ENCODE measurements at places on chromosomes 5 and 9.

GRCh38 chr5:174793684-174794328 lies 69.4 kb downstream of the MSX2 start:
- no peaks in the 10 kb centered on the region for H3K27me3 ChIP-seq
- no peaks in the 10 kb centered on the region for H3K36me3 ChIP-seq
- DNase-seq, result peak; percentile 68
- H3K27ac ChIP-seq, result no peak overlapping the region
- H3K4me1 ChIP-seq, result no peaks in the 10 kb centered on the region
- H3K4me3 ChIP-seq, result no peak overlapping the region

DNA sequence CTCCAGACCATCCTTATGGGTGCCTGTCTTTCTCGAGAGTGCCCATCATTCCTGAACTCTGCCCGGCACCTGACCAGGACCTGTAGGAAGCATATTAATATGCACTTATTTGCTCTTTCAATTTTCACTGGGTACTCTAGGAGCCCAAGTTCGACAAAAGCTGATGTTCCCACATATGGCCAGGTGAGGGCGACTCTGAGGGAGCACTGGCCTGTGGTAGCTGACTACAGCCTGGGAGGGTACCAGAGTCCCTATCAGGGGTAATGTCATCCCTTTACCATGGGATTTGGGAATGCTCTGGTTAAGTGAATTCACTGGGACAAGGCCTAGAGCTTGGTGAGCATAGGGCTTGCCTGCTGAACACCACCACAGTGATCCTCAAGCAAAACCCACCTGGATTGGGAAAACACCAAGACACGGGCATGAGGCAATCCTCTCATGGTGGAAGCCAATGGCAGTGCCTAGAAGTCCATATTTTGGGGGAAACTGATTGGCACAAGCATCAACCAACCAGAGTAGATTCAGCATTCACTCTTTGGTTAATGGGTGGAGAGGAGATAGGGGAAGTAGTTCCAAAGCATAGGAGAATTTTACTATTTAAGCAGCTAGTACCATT lies 112.2 kb downstream of the MTX3 start:
- H3K27ac ChIP-seq, result no peak overlapping the region
- H3K36me3 ChIP-seq, result no peaks in the 10 kb centered on the region
- H3K27me3 ChIP-seq, result no peaks in the 10 kb centered on the region
- no peak for DNase-seq
- H3K4me1 ChIP-seq, result no peaks in the 10 kb centered on the region

GRCh38 chr5:125143011-125143410 lies 396.6 kb upstream of the ZNF608 start:
- no peaks in the 10 kb centered on the region for H3K27me3 ChIP-seq
- H3K27ac ChIP-seq, result no peak overlapping the region
- H3K4me3 ChIP-seq, result no peak overlapping the region
- no peaks in the 10 kb centered on the region for H3K36me3 ChIP-seq
- no peak for DNase-seq
- no peaks in the 10 kb centered on the region for H3K4me1 ChIP-seq

DNA sequence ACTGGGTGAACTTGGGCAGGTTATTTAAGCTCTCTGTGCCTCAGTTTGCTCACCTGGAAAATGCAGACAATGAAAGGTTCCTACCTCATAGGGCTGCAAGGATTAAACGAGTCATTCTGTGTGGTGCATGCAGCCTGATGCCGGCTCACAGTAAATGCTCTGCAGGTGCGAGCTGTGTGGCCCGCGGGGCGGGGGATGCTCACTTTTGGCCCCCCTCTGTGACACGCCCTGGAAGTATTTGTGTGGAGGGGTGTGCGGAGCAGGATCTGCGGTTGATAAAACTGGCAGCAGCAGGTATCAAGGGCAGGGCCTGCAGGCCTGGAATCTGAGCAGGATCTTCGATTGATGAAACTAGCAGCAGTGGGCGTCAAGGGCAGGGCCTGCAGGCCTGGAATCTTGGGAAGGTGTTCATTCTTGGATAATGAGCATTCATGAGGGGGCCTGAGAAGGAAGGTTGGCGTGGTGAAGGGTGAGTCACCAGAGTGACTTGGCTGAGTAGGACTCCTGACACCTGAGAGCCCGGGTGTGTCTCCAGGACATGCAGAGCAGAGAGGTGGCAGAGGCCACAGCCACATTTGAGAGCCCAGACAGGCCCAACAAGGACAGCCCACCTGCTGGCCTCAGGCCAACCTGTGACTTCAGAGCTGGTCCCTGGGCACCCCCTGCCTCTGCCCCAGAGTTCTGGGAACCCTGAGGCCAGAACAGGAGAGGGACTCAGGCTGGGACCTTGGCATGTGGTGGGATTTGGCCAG lies 11.9 kb downstream of the UNC5A start:
- no peak overlapping the region for H3K4me3 ChIP-seq
- no peak for DNase-seq
- no peak overlapping the region for H3K27ac ChIP-seq
- H3K4me1 ChIP-seq, result peaks cover 20% of the 10 kb centered on the region

- DNase-seq, result no peak
- H3K36me3 ChIP-seq, result no peaks in the 10 kb centered on the region
- H3K27ac ChIP-seq, result peak overlapping the region; percentile 95
- peak overlapping the region; percentile 93 for H3K4me3 ChIP-seq
- H3K27me3 ChIP-seq, result no peaks in the 10 kb centered on the region
Observed at GRCh38 chr5:148829734-148830133, 3.3 kb downstream of the ADRB2 start.

DNA sequence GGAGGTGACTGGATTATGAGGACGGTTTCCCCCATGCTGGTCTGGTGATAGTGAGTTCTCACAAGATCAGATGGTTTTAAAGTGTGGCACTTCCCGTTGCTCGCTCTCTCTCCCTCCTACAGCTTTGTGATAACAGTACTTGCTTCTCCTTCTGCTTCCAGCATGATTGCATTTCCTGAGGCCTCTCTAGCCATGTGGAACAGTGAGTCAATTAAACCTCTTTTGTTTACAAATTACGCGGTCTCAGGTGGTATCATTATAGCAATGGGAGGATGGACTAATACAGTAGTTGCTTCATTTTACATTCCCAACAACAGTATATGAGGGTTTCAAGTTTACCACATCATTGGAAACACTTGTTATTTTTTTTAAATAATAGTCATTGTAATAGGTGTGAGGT lies 937.3 kb upstream of the ARRDC3 start:
- no peak overlapping the region for H3K27ac ChIP-seq
- H3K36me3 ChIP-seq, result no peaks in the 10 kb centered on the region
- H3K4me3 ChIP-seq, result no peak overlapping the region
- no peaks in the 10 kb centered on the region for H3K27me3 ChIP-seq
- no peaks in the 10 kb centered on the region for H3K4me1 ChIP-seq

DNA sequence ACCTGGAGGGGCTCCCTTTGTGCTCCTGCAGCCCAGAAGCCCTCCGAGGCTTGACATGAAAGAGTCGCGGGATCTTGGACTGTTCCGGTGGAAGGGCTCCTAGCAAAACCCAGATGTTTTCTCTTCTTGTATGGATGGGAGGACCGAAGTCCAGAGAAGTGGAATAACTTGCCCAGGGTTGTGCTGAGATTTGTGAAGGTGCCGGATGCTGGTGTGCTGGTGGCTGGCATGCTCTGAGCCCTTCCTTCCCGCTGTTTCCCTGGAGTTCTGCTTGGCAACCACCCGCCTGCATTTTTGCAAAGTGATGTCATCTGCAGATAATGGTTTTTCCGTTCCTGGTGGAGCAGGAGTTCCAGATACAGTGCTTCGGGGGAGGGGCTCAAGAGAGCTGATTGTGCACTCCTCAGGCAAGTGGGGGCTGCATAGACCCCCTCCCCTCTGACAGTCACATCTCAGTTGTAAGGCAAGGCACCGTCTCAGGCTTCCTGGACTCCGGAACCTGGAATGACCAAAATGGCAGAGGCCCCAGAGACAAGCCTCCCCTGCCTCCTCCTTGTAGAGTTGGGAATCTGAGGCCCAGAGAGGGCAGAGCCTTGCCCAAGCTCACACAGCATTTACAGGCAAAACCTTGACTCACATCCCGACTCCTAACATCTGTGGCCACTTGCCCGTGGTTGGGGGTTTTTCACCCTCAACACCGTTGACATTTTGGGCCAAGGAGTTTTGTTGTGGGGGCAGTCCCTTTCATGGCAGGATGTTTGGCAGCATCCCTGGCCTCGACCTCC lies 157.0 kb downstream of the RGS3 start:
- H3K36me3 ChIP-seq, result no peaks in the 10 kb centered on the region
- DNase-seq, result no peak
- no peaks in the 10 kb centered on the region for H3K4me1 ChIP-seq
- H3K27ac ChIP-seq, result no peak overlapping the region
- no peaks in the 10 kb centered on the region for H3K27me3 ChIP-seq

- no peak for DNase-seq
- no peaks in the 10 kb centered on the region for H3K36me3 ChIP-seq
- no peak overlapping the region for H3K27ac ChIP-seq
- no peak overlapping the region for H3K4me3 ChIP-seq
- H3K4me1 ChIP-seq, result no peaks in the 10 kb centered on the region
- H3K27me3 ChIP-seq, result no peaks in the 10 kb centered on the region
Observed at GRCh38 chr5:174609116-174609515, 115.3 kb upstream of the MSX2 start.

DNA sequence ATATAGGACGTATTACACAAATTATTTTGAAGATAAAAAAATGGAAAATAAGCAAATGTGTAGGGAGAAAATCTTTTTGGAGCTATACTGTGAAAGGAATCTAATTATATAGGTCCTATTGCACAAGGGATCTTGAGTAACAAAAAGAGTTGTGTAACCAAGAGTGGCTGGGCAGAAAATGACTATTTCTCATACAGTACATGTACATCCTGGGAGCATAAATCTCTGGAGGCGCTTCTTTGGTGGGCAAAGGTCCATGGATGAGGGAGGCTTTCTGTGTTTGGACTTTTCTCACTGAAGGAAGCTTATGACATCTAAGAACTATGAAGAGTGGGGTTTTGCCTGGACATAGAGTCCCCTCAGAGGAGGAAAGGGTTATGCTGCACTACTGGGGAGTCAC lies 29.8 kb downstream of the ANKS6 start:
- no peak overlapping the region for H3K27ac ChIP-seq
- no peak for DNase-seq
- no peaks in the 10 kb centered on the region for H3K4me1 ChIP-seq
- H3K36me3 ChIP-seq, result no peaks in the 10 kb centered on the region
- H3K4me3 ChIP-seq, result no peak overlapping the region
- no peaks in the 10 kb centered on the region for H3K27me3 ChIP-seq

DNA sequence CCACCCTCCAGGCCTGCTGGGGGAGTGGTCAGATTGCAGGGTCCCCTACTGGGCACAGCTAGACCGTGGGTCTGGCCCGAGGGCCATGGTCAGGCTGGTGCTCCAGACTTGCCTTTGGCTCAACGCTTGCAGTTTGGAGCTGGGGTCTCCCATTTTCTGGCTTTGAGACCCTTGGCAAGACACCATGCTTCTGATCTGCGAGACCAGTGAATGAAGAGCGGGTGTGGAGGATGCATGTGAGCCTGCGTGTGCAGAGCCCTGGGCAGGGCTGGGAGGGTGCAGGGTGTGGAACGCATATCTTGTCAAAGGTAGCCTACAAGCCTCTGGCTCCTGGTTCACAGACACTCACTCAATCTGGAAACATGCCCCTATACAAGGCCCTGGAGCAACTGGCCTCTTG lies 6.1 kb upstream of the MRNIP start:
- DNase-seq, result no peak
- no peak overlapping the region for H3K4me3 ChIP-seq
- no peaks in the 10 kb centered on the region for H3K4me1 ChIP-seq
- H3K27me3 ChIP-seq, result no peaks in the 10 kb centered on the region
- no peaks in the 10 kb centered on the region for H3K36me3 ChIP-seq

GRCh38 chr5:1874771-1875220 lies 7.9 kb downstream of the IRX4 start:
- H3K36me3 ChIP-seq, result no peaks in the 10 kb centered on the region
- H3K4me1 ChIP-seq, result no peaks in the 10 kb centered on the region
- H3K27ac ChIP-seq, result no peak overlapping the region
- DNase-seq, result no peak
- no peak overlapping the region for H3K4me3 ChIP-seq

DNA sequence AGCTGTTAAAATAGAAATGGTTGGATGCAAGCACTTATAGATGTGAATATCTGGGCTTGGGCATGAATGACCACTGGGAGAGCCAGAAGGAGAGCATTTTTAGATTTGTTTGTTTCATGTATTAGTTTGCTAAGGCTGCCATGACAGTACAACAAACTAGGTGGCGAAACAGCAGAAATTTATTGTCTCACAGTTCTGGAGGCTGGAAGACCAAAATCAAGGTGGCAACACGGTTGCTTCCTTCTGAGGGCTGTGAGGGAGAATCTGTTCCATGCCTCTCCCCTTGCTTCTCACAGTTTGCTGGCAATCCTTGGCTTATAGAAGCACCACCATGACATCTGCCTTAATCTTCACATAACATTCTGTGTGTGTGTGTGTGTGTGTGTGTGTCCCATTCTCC lies 20.2 kb upstream of the CDC23 start:
- H3K27me3 ChIP-seq, result no peaks in the 10 kb centered on the region
- no peak for DNase-seq
- no peaks in the 10 kb centered on the region for H3K4me1 ChIP-seq
- no peaks in the 10 kb centered on the region for H3K36me3 ChIP-seq

DNA sequence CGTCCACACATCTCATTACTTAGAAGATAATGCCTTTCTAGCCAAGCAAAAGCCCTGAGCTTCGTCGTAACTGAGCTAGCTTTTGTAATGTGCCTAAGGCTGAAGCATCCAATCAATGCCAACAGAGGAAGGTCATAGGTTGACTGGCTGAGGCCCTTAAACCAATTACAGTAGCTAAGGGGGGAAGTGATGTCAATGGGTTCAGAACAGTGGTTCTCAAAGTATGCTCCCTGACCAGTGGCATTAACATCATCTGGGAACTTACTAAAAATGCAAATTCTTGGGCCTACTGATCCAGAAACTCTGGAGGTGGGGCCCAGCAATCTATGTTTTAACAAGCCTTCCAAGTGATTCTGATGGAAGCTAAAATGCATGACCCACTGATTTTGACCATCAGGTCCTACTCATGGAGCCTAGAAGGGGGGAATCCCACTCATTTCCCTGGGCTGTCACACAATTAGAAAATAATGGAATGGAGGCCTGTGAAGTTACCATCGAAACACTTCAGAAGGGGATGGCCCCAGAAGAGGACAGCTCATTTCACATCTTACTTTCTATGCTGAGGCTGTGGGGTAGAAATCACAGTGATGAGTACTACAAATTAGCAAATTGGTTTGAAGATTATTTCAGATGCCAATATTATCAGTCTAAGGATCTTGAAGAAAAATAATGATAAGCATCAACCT lies 4.8 kb upstream of the VLDLR start:
- H3K27me3 ChIP-seq, result no peaks in the 10 kb centered on the region
- no peak for DNase-seq
- no peaks in the 10 kb centered on the region for H3K36me3 ChIP-seq
- no peaks in the 10 kb centered on the region for H3K4me1 ChIP-seq
- H3K27ac ChIP-seq, result no peak overlapping the region

- DNase-seq, result no peak
- no peaks in the 10 kb centered on the region for H3K4me1 ChIP-seq
- H3K4me3 ChIP-seq, result no peak overlapping the region
- H3K36me3 ChIP-seq, result no peaks in the 10 kb centered on the region
- H3K27ac ChIP-seq, result no peak overlapping the region
Observed at GRCh38 chr5:82355053-82355452, 76.9 kb upstream of the RPS23 start.

- H3K4me3 ChIP-seq, result no peak overlapping the region
- DNase-seq, result no peak
- H3K27ac ChIP-seq, result no peak overlapping the region
- no peaks in the 10 kb centered on the region for H3K4me1 ChIP-seq
Observed at GRCh38 chr5:14526493-14526892, 55.1 kb upstream of the OTULINL start.

All from MM.1S (cell line).